GM19239 (cell line): ENCODE measurements at places on chromosomes 5 and 9.

GRCh38 chr5:123997462-123998215 lies 485.7 kb downstream of the CSNK1G3 start:
- no peak for DNase-seq

DNA sequence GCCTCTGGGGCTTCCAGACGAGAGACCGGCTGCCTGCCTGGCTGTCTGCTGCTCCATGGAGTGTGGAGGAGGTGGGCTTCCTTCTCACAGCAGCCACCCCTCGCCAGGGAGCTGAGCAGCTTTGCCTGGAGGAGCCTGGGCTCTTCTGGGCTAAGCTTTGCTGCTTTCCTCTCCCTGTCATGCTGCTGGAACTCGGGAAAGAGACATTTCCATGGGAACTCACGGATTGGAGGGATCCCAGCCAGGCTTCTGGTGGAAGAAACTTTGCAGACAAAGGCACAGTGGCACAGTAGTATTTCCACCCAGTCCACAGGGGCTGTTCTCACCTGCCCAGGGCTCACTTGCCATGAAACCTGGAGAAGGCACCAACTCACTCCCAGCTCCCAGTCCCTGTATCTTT lies 5.6 kb upstream of the NTNG2 start:
- no peak for DNase-seq

GRCh38 chr5:95272316-95272929 lies 12.5 kb downstream of the MCTP1 start:
- no peak for DNase-seq

DNA sequence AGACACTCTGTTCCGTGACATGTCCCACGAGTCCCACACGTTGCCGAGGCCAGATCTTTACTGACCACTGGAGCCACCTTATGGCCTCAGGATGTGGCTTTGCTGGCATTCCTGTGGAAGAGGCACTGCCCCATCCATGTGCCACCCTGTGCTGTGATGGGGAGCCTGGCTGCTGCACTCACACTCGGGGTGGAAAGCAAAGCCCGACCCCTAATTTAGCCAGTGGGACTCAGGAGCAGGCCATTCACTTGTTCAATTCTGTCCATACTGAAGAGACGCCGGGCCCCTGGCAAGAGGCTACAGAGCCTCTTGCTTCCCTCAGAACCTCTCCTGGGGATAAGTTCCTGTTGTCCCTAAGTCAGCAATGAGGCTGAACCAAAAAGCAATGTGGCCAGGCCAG lies 18.6 kb upstream of the CEP72 start:
- DNase-seq, result no peak

GRCh38 chr9:116868201-116868600 lies 181.1 kb downstream of the TRIM32 start:
- no peak for DNase-seq

DNA sequence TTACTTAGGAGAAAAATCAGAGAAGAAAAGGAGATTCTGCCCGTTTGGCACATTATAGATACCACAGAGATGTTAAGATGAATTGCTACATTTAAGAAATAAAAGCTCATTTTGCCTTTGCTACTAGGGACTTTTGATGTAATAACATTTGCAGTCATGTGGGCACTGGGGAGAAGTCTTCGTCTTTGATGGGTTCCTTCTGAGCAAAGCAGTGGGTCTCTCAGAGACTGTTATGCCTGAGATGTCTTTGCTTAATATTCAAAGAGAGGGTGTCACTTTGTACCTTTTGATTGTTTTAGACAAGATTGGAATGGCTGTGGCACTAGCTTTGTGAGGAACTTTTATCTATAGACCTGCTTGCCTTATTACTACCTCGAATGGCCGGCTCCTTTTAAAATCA lies 25.0 kb downstream of the SLC25A25 start:
- DNase-seq, result no peak

- no peak for DNase-seq
These were observed 57.3 kb downstream of the ARSB start for GRCh38 chr5:78927657-78928282.

DNA sequence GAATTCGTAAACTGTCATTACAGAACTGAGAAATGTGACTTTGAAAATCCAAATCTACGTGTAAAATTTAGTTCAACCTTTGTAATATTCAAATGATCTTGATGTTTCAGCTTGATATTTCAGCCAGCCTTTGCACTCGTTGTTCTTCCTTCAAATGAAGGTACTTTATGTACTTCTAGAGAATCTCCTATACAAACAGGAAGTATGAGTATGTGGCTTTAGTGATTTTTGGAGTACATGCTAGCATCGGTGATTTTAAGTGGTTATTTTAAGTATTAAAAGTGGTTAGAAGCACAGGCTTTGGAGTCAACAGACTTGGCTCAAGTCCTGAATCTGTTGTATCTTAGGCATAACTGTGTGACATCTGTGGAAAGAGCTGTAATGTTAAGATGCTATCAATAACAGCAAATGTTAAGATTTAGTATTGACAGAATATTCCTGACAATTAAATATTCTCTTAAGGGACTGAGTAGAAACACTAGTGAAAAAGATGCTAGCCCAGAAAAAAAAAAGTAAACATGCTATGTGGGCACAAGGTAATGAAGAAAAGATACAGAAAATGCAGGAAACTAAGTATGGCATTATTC lies 398.0 kb downstream of the ADGRV1 start:
- no peak for DNase-seq
